ENCODE measurements at places on chromosomes 7 and 10.

DNA sequence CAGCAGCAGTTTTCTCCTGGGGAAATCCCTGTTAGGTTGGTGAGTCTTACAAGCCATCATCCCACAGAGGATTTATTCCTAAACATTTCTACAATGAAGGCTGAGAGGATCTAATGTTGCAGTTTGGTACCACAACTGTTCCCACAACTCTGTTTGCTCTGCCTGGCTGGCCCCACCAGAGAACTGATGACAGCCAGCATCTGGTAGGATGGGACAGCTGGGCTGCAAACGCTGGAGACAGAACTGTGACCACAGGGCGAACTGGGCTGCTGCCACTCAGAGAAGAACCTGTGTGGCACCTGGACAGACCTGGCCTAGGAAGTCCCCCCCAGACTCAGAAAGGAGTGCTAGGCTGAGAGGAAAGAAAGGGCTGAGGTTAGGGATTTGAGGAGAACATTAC, 94.8 kb downstream of the CALN1 start:
- no peak for DNase-seq

DNA sequence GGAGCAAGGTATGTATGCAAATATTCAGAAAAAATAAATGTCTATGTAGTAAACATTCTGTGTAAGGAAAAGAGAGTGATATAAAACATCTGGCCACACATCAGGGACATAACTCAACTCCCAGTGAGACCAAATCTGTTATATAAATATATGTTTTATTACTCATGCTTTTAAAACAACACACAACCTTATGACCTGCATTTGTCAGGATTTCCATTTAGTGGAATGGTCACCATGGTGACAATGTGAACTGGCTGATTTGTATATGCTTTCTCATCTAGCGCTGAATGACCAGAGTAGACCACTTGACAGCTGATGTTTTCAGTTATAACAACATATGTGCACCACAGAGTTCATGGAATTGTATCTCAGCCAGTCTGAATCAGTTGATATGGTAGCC, 551.7 kb downstream of the HTR7 start:
- DNase-seq, result peak; percentile 97

GRCh38 chr10:88676283-88677060, 12.2 kb downstream of the LIPF start:
- no peak for DNase-seq

- peak; percentile 36 for DNase-seq
These were observed 1.2 kb downstream of the MCU start for GRCh38 chr10:72692994-72693781.
